Foreskin keratinocyte (primary cell): ENCODE measurements at places on chromosomes 3 and 15. TPM values are rescaled to one million over a fixed set of nuclear protein-coding genes. Genes with fewer than 3 reads are reported as not detected.

The NEDD4 gene
- 24.8 and 40.2 TPM in 2 replicates for total RNA-seq

The SLC51B gene
- total RNA-seq: not detected in 2 replicates

The TTLL13 gene
- 0.07 TPM in 1 of 2 replicates, not detected in the other for total RNA-seq

The STRIT1 gene
- not detected in 2 replicates for total RNA-seq

The DCLK3 gene
- total RNA-seq: not detected in 2 replicates

The FSD2 gene
- not detected in 2 replicates for total RNA-seq

The NR1I2 gene
- total RNA-seq: not detected in 2 replicates

The IQCF5 gene
- not detected in 2 replicates for total RNA-seq

The AMIGO3 gene
- total RNA-seq: not detected in 2 replicates

The CPNE4 gene
- not detected in 2 replicates for total RNA-seq

The SUCLG2 gene
- total RNA-seq: 37.0 and 43.9 TPM in 2 replicates

The RLBP1 gene
- not detected in 2 replicates for total RNA-seq

The INSYN1 gene
- total RNA-seq: 0.24 and 0.35 TPM in 2 replicates

- DNase-seq: no peak
These were observed 3.2 kb downstream of the RAP2B start for GRCh38 chr3:153165261-153165681.

GRCh38 chr15:50057905-50058639 is 61.0 kb downstream of the ATP8B4 start:
- no peak for DNase-seq

- no peak for DNase-seq
These were observed 4.1 kb downstream of the GAP43 start for GRCh38 chr3:115627180-115628074.

DNA sequence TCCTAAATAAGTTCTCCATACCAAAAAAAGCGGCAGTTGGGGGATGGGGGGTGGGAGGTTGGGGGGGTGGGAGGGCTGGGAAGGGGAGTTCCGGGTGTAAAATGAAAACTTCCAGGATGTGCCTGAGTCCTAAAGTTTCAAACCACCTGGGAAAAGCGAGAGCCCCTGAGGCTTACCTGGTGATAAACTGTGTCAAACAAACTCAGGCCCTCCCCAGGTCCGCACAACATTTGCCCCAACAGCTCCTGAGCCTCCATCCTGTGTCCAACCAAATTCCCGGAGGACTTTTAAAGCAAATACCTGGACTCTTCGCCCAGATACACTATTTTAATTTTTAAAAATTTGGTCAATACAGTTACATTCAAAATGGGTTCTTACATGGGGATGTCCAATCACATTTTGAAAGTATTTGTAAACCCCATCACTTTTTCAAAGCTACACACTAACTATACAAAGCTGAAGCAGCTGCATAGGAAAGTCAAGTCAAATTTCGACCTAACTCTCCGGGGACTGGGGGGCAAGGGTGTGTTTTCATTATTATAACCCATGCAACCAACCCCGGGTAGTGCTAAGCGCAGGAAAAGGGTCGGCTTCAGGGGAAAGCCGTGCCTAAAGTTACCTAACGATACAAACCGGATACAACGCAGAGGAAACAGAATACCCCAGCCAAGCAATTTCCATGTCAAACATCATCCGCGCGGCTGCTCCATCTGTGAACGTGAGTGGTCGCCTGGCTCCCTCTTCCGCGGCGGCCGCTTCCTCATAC is 685 bp upstream of the FOXB1 start:
- DNase-seq: no peak

- DNase-seq: no peak
These were observed 23.7 kb upstream of the PCOLCE2 start for GRCh38 chr3:142912402-142913172.

DNA sequence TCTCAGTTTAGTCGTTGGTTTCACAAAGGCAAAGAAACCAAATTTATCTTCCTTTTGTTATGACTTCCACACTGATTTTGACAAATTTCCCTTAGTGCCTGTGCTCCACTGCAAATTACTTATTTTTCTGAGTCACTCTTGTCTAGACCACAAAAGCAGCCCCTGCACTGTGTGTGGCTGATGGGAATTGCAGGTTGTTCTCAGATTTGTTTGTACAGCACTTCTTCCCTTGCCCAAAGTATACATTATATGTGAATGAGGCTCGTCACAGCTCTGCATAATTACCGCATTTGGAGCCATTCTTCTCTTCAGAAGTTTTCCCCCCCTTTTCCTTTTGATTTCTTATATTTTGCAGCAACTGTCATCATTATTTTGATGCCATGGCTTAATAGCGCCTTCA is 354.2 kb upstream of the IL12A start:
- no peak for DNase-seq

DNA sequence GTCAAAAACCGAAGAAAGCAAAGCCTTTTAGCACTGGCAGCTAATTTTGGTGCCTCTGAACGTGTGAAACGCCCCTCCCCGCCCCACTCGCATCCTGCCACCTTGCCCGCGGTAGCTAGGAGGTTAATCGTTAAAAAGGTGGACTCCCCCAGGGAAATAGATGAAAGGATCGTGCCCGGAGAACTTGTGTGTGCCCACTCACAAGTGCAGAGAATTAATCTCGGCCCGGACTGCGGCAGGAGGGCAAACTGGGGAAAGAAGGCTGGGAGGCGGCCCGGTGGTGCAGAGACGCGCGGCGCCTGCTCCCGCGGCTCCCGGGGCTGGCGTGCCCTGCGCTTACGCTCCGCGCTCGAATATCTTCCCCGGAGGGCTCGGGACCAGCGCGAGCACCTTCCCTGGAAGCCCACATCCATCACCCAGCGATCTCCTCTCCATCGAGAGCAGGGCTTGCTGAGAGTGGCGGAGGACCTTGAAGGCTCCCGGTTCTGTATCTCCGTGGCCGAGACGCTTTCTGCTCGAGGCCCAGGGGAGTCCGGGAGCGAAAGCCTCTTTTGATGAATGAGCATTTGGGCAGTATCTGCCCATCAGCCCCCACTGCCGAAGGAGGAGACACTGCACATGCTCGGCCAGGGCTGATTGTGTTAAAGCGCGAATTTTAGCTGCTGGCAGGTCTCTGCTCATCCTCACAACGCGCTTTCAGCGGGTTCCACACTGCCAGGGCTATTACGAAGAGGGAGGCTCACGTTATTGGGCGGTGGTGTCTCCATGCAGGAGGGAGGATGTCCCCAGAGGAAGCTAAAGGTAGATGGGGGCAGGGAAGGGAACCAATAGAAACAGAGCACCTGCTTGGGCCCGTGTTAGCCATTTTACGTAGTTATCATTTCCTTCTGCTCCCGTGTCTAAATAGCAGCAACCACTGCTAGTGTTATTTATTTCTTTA is 1.3 kb upstream of the SPTSSB start:
- DNase-seq: no peak

GRCh38 chr3:52364322-52365035 is 48.4 kb downstream of the DNAH1 start:
- DNase-seq: no peak

DNA sequence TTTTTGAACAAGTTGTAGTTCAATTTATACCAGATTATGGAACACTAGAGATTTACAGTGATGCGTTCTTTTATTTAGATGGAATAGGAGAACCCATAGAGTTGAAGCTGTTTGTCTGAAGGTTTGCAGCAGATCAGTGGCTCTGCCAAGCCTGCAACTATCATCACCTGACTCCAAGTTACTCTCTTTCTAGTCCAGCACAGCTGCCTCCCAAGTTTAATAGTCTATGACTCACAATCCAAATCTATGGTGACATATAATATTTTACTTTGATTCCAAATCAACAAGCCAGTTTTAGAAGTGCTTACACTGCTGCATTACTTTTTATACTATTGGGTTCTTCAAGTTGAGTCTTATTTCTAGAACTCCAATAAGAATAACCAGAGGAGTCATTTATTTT is 400.4 kb downstream of the LPP start:
- DNase-seq: no peak

DNA sequence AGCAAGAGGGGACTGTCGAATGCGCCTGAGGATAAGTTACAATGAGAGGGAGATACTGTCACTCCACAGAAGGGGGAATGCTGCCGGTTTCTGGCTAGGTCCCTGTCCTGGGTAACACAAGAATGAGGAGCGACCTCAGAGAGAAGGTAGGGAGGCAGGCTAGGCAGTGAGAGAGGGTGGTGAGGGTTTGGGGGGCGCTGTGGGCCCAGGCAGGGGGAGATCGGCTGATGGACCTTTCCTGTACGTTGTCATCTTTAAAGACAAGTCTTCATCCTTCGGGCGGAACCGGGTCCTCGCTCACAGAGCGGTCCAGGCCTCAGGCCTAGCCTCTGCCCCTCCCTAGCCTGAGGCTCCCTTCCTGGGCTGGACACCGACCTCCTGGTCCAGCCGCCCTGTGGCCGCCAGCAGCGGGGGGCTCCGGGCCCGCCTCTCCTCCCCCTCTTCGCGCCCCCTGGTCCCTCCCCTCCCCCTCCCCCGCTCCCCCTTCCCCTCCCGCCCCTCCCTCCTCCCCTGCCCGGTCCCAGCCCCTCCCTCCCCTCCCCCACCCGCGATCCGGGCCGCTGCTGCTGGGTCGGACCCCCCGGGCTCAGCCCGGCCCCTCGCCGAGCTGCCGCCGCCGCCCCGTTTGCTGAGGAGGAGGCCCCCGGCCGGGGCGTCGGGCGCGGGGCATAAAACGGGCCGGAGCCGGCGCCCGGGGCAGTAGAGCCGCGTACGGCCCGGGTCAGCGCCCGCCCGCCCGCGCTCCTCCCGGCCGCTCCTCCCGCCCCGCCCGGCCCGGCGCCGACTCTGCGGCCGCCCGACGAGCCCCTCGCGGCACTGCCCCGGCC is at the start of gene CHRD:
Gene CHRD (plus strand): TSS at position 697 of the 827 bp plus-strand sequence. CDS start 265 bp downstream, outside the sequence.
- no peak for DNase-seq

DNA sequence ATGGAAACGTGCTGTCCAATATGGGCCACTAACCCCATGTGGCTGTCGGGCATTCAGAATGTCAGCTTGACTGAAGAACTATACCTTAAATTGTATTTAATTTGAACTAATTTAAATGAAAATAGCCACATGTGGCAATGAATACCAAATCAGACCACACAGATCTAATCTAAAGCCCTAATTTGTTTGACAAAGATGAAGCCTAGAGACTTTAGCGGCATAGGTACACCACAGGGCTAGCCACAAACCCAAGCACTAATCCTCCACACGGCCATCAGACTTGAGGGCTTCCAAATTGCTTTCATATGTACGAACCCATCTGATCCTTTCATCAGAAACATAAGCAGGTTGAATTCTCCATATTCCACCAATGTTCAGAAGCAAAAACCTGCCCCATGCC is 81.4 kb downstream of the SHQ1 start:
- no peak for DNase-seq

DNA sequence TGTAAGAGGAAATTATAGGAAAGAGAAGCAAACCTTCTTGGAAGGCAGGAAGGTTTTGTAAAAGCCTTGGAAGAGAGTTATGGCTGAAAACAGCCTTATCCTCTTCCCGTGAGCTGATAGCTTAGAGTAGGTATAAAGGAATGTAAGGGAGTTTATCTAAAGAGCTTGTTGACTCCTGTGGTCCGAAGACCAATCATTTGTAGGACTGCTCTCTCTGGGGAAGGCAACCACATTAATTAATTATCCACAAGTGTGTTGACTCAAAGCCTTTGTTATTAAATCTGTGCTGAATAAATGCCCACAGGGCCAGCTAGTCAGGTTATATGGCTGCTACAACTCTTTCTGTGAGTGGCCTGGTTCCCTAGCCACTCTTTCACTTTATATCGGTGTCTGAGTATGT is 452.1 kb upstream of the RASGRP1 start:
- DNase-seq: no peak

GRCh38 chr15:101568309-101568708 is 78.8 kb upstream of the PCSK6 start:
- no peak for DNase-seq

GRCh38 chr3:123020709-123021108 is 6.9 kb downstream of the SEMA5B start:
- no peak for DNase-seq

DNA sequence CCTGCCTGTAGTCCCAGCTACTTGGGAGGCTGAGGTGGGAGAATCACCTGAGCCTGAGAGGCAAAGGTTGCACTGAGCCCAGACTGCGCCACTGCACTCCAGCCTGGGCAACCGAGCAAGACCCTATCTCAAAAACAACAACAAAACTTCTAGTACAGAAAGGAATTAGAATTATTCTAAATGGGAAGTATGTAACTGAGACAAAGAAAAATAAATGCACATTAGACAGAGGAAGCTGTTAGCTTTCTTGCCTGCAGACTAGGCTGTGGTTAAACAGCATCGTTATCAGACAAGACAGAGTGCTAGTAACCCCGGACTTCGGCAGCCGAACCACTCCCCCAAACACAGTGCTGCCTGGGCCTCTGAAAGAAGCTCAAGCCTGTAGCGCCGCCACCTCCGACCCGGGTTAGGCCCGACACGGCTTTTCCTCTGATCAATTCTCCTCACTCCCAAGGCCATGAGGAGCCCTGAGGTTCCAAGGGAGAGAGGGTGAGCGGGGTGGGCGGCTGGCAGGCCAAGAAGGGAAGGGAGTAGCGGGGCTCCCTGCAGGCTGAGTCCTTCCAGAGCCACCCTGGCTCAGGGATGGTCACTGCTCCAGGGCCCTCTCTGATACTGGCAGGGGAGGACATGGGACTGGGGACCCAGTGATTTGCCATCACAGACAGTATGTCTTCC is 44.8 kb upstream of the MUC4 start:
- no peak for DNase-seq

- no peak for DNase-seq
These were observed 157.4 kb downstream of the AGBL1 start for GRCh38 chr15:86237111-86237500.

- DNase-seq: no peak
These were observed 127.6 kb upstream of the UBE2E2 start for GRCh38 chr3:23075496-23075895.

DNA sequence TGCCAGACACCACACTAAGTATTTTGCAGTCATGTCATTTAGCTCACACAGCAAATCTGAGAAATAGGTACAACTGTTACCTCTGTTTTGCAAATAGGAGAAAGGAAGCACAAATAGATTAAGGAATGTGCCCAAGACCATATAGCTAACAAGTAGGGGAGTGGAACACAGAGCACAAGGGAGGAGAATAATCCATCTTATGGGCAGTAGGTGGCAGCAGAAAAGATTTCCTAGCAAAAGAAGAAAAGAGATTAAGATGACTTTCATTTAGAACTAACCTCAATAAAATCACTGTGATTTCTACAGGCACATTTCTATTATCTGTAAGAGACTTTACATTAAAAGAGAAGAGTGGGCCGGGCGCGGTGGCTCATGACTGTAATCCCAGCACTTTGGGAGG is 49.1 kb downstream of the NR1I2 start:
- no peak for DNase-seq

- no peak for DNase-seq
These were observed 49.9 kb downstream of the P3H2 start for GRCh38 chr3:190070622-190071347.

DNA sequence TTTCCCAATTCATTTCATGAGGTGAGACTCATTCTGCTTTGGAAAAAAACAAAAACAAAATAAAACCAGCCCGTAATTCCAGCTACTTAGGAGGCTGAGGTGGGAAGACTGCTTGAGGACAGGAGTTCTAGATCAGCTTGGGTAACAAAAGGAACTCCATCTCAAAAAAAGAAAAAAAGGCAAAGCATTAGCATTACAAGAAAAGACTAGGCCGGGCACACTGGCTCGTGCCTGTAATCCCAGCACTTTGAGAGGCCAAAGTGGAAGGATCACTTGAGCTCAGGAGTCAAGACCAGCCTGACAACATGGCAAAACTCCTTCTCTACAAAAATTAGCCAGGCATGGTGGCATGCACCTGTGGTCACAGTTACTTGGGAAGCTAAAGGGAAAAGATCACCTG is 33.9 kb downstream of the TRPM7 start:
- DNase-seq: no peak
